ENCODE measurements at places on chromosomes 13 and 19.

DNA sequence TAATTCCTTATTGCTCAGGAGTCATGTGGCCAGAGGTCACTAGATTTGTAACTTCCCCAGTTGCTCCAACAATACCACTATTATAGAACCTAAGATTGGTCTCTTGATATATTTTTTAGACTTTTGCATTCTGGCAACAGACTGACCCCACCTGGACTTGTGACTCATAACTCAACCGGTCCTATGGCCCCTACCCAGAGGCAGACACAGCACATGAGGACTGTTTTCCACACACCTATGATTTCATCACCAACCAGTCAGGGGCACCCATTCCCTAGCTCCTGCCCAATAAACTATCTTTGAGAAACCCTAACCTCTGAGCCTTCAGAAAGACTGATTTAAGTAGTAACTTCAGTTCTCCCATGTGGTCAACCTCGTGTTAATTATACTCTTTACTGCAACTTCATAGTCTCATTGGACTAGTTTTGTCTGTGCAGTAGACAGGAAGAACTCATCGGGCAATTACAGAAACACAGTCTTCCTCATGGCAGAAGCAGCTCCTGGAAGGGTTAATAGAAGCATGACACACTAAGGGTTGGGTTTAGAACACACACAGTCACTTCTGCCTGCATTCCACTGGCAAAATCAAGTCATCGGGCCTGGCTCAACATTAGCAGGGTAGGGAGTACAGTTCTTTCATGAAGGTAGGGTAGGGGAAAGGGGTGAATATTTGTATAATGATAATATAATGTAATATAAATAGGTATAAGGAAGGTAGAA lies 251.8 kb downstream of the UQCRFS1 start:
- no peak for DNase-seq

DNA sequence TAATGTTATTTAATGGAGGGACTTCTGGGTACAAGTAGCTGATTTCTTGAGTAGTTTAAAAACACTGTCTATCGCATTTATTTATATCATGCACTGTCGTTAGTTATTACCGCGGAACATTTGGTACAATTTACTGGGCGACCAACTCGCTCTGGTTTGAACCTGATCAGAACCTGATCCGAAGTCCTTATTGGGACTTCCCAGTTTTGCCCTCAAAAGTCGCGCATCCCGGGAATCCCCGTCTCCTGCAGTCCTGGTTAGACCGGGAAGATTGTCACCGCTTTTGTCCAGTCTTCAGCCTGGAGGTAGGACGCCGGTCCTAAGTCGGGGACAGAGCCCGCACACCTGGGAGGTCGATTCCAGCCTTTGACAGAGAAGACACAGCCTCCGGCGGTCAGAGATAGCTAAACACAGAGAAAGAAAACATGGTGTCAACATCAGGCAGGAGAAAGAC lies 694 bp downstream of the CLN5 start:
- peak; percentile 34 for DNase-seq

DNA sequence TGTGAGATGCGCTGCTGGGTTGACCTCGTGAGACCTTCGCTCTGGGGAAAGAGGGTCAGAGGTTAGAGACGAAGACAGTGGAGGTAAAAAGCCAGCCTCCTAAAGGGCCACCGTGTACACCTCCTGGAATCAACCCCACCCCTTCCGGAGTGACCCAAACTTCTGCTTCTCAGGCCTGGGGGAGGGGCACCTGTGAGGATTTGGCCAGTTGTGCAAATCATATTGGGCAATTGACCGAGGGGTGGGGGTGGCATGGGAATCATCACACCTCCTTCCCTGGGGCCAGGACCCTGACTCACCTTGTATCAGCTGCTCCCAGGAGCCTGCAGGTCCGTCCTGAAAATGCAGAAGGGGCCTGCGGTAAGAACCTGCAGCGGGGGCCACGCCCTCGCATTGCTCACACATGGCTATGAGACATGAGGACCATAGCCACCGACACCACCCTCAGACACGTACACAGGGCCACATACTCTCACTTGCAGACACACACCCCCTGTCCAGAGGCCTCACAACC lies 2.8 kb downstream of the TNFSF14 start:
- no peak for DNase-seq

DNA sequence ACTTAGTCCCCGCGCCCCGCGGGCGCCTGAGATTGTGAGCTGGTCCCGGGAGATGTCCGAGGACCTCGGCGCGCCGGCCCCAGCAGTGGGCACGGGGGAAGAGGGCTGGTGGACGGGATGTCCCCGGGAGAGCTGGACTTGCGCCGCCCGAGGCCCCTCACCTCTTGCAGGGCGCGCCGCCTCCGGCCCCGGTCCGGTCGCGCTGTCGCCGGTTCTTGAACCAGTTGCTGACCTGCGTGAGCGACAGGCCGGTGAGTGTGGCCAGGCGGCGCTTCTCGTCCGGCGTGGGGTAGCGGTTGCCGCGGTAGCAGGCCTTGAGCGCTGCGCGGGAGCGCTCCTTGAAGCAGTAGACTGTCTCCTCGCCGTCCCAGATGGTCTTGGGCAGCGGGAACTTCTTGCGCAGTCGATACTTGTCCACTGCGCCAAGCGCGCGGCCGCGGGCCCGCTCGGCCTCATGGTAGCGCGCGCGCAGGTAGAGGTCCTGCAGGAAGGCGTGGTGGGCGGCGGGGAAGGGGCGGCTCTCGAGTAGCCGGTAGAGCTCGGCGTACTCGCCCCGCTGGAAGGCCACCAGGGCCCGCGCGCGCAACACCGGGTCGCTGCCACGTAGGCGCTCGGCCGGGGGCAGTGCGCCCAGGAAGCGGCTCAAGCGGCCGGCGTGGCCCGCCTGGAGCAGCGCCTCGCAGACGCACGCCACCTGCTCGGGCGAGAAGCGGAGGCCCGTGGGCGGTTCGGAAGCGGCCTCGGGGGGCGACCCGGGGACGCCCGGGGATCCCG lies 984 bp downstream of the SIX5 start:
- peak; percentile 75 for DNase-seq

GRCh38 chr13:110396476-110396875 lies 89.4 kb downstream of the COL4A2 start:
- no peak for DNase-seq

DNA sequence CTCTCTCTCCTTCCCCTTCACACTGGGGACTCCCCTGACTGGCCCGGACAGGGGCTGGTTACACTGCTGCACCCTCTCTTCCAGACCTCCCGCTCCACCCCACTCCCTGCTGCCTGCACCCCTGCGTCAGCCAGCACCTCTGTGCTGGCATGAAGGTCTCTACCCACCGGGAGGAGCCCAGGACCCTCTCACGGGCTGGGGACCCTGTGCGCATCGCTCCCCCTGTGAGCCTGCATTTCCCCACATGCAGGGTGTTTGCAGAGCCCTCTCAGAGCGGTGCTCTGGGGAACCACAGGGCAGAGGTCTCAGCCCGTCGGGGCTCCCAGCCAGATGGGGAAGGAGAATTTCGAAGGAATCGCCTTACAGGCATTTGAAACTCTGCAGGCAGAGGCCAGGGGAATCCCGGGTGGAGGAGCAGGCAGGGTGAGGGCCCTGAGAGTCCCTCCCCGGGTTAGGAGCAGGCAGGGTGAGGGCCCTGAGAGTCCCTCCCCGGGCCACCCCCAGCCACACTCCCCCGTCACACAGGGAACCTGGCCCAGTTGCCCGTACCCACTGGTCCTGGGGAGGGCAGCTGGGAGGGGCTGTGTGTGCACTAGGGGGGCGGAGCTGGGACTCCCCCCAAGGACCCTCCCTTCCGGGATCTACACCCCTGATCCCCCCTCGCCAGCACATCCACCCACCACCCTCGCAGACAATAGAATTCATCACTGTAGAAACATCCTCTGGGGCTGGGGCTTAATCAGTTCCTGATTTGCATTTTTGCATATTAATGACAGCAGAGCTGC lies 16.3 kb upstream of the TCF3 start:
- DNase-seq, result no peak

- no peak for DNase-seq
Measured at GRCh38 chr13:30978981-30979956, 46.8 kb downstream of the TEX26 start.

DNA sequence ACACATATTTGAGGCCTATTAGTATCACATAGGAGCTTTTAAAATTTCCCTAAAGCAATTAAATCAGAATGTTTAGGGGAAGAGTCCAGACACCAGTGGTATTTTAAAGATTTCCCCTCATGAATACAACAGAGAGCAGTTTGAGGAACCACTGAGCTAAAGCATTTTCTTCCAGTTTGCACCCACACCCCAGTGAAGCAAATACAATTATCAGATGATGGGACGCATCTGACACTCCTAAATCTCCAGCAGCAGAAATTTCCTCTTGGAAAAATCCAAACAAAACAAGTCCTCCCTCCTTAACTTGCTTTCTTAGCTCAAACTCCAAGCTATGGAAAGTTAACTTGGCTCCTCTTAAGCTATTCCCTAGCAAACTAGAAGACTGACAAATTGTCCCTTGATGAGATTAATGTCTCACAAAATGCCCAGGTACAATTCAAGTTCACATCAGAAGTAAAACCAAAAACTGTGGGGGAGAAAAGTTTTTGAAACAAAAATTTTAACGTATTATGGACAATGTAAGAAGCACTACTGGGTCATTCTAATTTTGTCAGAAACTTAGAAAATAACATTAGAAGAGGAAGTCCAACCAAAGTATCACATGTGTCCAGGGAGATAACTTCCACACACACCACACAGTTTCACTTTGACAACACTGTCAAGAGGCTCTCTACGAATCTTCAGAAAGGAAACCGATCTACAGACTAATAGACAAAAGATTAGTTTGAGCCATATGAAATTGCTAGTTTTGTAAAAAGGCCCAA lies 74.1 kb downstream of the ABCC4 start:
- no peak for DNase-seq

DNA sequence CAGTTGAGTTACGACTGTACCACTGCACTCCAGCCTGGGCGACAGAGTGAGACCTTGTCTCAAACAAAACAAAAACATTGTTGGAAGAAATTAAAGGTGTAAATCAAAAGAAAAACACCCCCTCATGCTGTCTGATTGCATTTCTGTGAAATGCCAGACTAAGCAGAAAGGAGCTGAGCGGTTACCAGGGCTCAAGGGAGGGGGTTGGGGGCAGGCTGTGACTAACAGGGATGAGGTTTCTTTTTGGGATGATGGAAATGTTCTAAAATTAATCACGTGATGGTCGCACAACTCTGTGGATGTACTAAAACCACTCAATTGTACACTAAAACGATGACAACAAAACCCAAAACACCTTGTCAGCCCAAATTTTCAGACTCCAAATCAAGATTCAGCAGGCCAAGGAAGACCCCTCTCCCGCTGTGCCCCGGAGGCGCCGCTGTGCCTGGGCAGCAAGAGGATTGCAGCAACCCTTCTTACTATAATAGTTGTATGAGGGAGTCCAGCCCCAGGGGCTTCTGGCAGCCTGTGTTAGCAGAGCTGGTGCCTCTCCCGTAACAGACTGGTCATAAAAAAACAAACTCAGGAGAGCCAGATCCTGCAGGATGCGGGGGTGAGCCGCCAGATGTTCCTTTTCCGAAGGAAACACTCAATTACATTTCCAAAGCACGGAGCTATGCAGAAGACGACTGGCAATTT lies 20.9 kb downstream of the CAPS start:
- no peak for DNase-seq

DNA sequence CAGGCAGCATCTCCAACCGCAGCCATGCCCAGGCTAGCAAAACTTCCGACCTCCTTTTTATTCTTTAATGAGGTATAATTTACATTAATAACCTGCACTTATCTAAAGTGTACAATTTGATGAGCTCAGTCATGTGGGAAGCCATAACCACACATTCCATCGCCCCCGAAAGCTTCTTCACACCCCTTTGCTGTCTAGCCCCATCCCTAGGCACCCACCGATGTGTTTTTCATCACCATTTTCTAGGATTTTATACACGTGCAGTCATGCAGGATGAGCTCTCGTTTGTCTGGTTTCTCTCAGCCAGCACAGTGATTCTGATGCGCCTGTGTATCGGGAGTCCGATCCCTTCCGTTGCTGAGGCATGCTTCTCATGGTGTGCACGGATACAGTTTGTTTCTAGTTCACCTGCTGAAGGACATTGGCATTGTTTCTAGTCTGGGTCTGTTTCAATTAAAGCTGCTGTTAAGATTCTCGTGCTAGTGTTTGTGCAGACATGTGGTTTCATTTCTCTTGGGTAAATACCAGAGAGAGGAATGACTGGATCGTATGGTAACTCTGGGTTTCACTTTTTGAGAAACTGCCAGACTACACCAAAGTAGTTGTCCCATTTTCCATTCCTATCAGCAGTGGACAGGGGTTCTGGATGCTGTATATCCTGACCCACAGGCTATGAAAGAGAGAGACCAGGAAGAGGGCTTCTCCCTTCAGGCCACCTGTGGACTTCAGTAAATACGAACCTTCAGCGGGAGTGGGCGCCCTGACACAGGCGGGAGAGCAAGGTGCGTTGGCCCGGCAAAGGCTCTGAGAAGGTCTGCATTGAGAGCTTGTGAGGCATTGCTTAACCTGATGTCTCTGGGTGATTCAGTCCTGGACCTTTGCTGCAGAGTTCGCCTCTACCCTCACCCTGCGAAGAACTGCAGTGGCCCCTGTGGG lies 4.9 kb downstream of the AP1M1 start:
- no peak for DNase-seq

DNA sequence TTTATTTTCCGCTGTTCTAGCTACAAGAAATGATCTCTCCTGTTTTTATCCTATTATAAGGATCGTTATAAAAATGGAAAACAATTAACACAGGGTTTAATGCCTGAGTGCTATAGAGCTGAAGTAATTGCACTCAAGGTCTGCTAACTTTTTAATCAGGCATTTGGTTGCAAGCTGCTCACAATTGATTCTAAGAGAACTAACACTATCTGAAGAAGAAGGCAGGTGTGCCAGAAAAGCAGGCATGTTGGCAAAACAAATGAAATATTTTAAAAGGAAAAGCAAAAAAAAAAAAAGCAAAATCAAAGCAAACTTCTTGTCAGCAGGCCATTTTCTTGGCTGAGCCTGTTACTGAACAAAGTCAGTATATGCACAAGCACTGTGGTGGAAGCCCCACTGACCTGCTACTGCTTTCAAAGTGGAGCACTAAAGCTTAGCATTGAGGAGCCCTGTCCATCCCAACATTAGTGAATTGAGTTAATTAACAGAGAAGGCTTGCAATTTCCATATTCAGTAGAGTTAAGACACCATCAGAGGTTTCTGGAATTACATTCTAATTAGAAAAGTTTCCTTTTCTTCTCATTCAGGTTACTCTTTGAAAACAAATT lies 574.2 kb downstream of the PCDH9 start:
- no peak for DNase-seq

DNA sequence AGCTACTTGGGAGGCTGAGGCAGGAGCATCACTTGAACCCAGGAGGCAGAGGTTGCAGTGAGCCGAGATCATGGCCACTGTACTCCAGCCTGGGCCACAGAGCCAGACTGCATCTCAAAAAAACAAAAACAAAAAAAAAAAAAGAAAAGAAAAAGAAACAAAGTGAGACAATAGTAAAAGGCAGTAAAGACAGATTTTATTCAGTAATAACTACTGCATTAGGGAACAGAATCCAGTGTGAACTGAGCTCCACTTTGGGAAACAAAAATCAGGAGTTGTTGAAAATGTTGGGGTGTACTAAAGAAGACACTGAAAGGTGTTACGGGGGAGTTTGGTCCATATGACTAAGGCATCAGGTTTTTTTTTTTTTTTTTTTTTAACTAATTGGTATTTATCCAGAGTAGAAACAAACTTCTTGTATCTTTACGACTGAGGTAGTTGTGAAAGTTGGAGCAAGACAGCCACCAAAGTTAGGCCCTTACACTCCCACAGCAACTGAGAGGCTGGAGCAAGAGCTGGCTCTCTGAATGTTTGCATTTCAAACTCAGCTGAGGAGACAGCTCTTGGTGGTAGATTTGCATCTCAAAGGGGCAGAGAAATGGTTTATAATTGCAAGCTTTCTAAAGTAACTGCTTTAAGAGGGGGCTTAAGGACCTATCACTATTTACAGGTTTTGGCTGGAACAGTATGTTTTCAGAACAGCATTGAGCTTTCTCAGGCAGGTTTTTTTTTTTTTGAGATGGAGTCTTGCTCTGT lies 24.2 kb downstream of the ZNF607 start:
- DNase-seq, result no peak
